ENCODE measurements at places on chromosomes 3 and 15.

GRCh38 chr3:42503251-42503924, 945 bp downstream of the VIPR1 start:
- DNase-seq = no peak

DNA sequence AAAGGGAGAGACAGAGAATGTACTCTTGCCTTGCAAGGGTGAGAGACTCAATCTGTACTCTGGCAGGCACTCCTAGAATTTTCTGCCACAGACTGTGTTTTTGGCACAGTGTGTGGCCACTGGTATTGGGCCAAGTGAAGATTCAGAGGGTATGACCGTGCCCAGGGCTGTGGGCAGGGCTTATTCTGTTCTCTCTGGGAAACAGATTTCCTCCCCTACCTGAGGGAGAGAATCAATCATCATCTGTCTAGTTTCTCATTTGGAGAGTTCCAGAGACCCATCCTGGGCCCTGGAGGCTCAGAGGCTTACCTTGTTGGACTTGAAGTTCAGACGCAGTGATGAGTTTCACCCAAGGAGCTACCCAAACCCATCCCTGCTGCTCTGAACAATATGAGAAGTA, 28.2 kb downstream of the CSTA start:
- no peak for DNase-seq

GRCh38 chr3:15796771-15797641, 773 bp downstream of the ANKRD28 start:
- DNase-seq = no peak

- no peak for DNase-seq
These were observed 90.0 kb upstream of the ICE2 start for GRCh38 chr15:60568914-60569391.

GRCh38 chr15:41819455-41820050, 8.3 kb upstream of the JMJD7 start:
- DNase-seq = no peak

- no peak for DNase-seq
These were observed 4.9 kb upstream of the FAM131A start for GRCh38 chr3:184332370-184333090.

DNA sequence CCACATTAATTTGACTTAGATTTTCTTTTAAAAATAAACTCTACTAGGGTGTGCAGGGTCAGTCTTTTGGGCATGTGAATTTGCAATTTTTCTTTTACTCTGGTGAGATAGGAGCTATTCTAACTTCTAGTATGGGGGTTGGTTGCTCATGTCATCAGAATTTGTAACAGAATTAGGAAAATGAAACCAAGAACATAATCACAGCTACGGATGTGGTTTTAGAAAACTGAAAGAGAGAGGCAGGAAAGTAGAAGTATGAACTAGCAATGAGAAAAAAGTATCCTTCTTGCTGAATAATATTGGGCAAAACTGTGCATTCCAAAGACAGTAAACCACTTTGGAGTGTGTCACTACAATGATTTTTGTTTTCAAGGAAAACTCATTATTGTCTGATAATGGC, 43.3 kb downstream of the ADPGK start:
- peak; percentile 29 for DNase-seq

DNA sequence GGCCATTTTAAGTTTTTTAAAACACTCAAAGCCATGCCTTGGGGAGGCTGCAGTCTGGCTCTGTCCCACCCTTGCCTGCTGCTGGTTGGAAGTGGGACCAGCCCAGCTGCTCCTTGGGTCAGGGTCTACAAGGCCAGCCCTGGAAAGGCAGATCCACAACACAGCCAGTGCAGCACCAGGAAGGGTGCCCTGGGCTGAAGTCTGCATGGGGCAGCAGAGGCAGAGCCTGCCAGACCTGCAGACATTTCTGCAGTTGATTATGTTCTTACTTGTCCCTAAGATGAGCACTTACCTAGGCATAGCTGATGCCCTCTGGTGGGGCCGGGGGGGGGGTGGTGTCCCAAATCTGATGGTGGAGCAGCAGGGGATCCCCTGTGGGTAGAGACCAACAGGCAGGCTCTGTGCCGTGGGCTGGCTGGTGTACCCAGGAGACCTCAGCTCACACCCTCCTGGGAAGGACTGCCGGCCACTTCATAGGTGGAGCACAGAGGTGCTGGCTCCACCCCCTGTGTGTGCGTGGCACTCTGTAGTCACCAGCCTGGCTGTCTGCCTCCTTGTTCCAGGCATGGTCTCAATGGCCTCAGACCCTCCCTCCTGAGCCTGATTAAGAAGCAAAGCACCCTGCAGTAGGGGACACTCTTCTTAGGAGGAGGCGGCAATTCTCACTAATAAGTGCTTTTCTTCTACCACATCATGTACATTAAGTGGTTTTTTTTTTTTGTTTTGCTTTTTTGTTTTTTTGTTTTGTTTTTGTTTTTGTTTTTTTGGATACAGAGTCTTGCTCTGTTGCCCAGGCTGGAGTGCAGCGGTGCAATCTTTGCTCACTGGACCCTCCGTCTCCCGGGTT, 97.4 kb upstream of the KLF13 start:
- DNase-seq = peak; percentile 75

DNA sequence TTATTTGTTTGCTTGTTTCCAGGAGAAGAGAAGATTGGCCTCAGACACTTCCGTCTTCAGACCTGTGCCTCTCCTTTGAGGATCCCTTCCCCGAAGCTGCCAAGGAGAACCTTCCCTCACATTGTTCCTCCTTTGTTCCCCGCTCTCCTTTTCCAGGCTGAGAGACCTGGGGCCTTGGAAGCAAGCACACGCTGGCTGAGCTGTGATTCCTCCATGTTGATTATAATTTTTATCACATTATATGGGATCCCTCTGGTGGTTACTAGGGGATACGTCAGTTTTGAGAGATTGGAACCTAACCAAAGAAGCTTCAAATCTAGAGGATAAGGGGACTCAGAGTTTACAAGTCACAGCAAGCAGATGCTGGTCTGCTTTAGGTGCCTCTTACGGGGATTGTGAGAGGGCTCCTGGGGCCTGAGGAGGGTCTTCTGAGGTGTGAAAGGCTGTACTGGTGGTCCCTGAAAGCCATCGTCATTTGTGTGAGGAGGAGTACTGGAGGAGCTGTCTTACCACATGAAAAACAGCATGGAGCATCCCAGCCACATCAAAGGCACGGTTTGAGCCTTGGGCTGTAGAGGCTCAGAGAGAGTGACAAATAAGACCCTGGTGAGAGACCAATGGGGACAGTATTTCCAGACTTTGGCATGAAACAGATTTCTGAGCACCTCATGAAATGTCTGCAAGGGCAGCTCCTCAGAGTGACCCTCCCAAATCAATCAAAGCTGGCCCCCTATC, 760.1 kb upstream of the CFAP20DC start:
- DNase-seq = peak; percentile 6

GRCh38 chr3:182716114-182716688, 77.1 kb upstream of the ATP11B start:
- no peak for DNase-seq

- no peak for DNase-seq
These were observed 7.0 kb upstream of the RFT1 start for GRCh38 chr3:53137221-53137620.

DNA sequence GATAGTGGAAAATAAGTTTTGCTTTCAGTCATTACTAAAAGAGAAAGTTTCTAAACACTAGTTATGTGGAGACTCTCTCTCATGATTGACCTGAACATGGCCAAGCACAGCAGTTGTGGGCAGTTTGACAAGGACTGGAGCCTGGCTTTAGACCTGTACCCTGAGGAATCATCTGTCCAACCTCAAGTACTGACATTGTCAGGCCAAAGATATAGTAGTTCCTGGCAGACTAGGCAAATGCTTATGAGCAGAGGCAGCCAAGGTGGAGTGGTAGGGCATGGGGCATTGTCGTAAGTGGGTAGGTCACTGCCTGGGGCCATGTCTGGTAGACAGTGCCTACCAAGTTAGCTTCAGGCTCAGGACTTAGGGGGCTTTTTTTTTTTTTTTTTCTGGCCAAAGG, 20.9 kb downstream of the PLAAT1 start:
- no peak for DNase-seq

DNA sequence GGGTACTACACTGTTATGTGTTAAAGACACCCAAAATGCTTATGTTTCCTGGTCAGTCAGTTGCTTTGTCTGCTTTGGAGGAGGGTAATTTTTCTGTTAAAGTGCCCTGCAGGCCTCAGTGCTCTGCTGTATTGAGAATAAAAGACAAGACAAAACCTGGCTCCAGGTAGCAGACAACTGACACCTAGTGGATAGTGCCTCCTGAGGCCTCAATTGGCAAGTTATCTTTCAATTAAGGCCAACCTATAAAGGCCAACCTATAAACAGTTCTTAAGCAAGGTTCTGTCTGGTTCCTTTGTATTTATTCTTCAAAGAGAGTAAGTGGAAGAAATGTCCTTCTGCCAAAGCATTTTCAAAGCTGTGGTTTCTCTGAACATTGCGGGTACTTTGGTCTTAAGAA, 773.8 kb downstream of the MECOM start:
- DNase-seq = no peak

Measured in GM19239 (cell line).